ENCODE measurements at places on chromosomes 7 and 10. TPM values are rescaled to one million over a fixed set of nuclear protein-coding genes. Genes with fewer than 3 reads are reported as not detected.

The RBP3 gene
- total RNA-seq, result not detected

DNA sequence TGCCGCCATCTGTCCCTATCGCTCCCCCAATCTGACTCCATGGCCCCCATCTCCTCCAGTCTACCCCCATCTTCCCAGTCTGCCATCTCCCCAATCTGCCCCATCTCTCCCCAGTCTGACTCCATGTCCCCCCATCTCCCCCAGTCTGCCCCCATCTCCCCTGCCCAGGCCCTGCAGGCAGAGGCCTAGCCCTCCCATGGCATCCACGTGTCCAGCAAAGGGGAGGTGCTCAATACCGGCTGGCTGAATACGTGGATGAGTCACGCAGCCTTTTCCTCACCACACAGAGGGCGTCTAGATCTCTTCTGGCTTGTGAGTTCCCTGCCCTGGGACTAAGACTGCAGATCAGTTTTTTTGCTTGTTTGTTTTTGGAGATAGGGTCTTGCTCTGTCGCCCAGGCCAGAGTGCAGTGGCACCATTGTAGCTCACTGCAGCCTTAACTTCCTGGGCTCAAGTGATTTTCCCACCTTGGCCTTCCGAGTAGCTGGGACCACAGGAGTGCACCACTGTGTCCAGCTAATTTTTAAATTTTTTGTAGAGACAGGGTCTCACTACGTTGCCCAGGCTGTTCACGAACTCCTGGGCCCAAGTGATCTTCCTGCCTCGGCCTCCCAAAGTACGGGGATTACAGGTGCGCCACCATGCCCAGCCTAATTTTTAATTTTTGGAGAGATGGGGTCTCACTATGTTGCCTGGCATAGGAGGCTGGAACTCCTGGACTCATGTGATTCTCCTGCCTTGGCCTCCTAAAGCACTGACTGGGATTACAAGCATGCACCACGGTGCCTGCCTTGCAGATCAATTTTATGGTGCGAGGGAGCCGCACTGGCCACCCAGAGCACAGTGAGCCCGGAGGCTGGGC lies 15.3 kb upstream of the GPR146 start:
- peak; percentile 96 for DNase-seq

GRCh38 chr7:131620673-131621609 lies 64.5 kb upstream of the PODXL start:
- no peak for DNase-seq

DNA sequence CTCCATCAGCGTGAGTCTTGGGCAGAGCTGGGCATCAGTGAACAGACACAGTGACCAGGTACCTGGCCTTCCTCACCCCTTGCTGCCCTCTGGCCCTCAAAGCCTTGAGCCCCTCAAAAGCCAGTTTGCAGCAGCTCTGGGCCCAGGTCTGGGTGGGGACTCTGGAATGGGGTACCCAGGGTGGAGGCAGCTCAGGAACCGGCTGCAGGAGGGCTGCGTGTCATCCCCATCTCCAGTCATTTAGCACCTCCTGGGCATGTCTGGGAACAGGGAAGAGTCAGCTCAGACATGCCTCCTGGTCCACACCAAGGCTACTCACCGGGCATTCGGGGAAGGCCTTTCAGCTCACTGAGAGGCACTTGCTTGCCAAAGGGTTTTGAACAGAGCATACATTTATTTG lies 503.3 kb downstream of the TCERG1L start:
- peak; percentile 67 for DNase-seq

DNA sequence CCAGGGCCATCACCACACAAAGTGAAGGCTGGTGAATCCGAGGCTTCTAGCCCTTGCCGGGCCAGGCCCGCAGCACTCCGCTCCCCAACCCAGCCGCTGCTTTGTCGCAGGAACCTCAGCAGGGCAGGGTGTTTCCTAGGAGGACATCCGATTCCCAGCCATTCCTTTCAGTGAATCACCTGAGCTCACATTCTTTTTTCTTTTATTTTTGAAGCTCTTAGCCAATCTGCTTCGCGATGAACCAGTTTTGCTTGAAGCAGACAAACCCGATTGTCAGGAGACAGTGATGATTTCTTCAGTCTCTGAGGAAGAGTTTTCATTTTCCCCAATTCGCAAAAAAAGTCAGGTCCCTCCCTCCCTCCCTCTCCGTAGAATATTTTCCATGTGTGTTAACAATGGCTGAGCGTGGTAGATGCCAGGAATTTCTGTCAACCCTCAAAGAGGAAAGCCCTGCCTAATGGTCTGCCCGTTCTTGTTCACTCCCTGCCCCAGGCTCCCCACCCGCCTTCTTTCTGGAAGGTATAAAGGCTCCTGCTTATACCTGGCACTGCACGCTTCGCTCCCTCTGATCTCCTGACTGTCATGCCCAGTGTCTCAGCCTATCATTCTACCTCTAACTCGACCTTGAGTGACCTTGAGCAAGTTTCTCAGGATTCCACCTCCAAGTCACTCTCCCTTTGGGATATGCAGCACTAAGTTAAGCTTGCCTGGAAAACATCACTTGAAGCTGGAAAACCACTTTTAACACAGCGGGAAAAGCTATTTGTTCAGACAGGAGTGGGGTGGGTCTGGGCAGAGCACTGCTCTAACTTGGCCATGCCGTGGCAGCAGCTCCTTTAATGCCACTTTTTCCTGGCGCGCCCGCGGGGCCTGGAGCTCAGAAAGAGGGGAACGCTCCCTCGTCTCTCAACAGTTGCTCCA lies 35.1 kb downstream of the EGFR start:
- DNase-seq, result peak; percentile 84

GRCh38 chr7:116569737-116570136 lies 44.9 kb downstream of the CAV1 start:
- no peak for DNase-seq

The GPRIN2 gene
- 5.6 TPM for total RNA-seq

DNA sequence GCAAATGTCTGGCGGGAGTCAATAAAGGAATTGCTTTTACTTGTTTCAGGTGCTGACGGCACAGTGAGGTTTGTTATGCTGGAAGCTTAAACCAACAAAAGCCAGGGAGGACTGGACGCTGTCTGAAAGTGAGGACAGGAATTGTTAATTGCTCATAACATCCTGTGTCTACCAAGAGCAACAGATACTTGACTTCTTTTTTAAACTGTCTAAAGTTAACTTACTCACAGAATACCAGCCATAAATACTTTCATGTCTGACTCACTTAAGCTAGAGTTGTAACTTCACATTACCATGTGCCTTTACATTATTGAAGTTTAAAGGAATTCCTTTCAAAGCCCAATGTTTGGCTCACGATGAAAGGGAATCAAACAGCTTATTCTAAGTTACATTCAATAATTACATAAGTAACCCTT lies 252.7 kb upstream of the SHH start:
- no peak for DNase-seq

The SUN3 gene
- not detected for total RNA-seq

Measured in vagina (tissue), 2 donors.